Upper lobe of right lung (tissue), 1 donor: ENCODE measurements at places on chromosomes 11 and 22. TPM values are rescaled to one million over a fixed set of nuclear protein-coding genes. Genes with fewer than 3 reads are reported as not detected.

The TTLL12 gene
- total RNA-seq: 20.5 TPM

The TYR gene
- not detected for total RNA-seq

The PRG3 gene
- not detected for total RNA-seq

The OR5D14 gene
- total RNA-seq: not detected

The RTN3 gene
- 116 TPM for total RNA-seq

The WNT7B gene
- total RNA-seq: 5.4 TPM

The TUB gene
- 3.6 TPM for total RNA-seq

The KRTAP5-1 gene
- total RNA-seq: not detected

The C2CD2L gene
- total RNA-seq: 20.3 TPM

The ABCC8 gene
- 4.7 TPM for total RNA-seq

- no peak for DNase-seq
Observed at GRCh38 chr22:28951530-28951929, 68.2 kb downstream of the ZNRF3 start.

DNA sequence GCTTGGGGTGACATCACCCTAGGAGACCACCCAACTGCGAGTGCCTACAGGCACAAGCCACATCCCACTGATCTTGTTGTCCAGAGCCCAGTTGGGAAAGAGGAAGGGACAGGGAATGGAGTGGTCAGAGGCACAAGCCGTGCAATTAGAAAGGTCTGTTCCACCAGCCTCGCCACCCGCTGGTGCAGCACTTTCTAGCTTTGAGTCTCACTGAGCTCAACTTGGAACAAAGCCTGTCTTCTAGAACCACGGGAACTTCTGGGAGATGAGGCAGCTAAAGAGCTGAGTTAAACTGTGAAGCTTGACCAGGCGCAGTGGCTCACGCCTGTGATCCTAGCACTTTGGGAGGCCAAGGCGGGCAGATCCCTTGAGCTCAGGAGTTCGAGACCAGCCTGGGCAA is 29.3 kb downstream of the TPBGL start:
- DNase-seq: no peak

- no peak for DNase-seq
Observed at GRCh38 chr11:79201677-79202347, 239.0 kb downstream of the TENM4 start.

DNA sequence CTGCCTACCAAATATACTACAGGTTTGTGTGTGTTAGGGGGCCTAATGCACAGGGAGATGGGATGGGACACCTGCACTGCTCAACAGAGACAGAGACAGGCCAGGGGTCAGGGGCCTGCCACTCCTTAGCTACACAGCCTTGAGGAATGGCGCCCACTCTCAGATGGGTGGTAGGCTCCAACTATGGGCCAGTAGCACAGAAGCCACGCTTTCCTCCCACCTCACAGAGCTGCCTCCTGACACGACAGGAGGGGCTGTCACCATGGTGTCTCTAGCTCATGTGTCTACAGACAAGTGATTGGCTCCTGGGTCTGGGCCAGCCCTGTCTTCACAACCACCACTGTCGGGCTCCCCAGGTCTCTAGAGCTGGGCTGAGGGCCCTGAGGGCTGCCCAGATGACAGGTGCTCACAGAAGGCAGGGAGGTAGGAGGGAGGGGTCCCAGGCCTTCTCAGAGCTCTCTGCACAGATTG is 81.8 kb downstream of the DGCR2 start:
- peak; percentile 46 for DNase-seq

- DNase-seq: no peak
Observed at GRCh38 chr11:97638641-97639224, 1248.9 kb downstream of the JRKL start.

DNA sequence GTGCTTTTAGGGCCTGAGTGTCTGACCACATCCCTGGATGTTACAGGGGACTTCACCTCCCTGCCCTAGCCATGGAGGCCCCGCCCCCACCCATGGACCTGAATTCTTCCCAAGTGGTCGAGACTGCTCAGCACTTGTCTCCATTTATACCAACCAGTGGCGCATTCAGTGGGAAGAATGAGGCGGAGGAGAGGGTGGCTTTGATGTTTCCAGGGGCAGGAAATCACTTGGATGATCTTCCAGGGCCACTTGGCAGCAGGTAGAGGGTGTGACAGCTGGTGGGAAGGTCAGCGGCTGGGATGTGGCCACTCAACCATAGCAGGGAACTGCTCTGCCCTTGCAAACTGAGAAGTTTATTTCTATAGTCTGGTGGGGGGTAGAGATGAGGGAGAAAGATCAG is 155.1 kb upstream of the BLID start:
- DNase-seq: no peak

- DNase-seq: peak; percentile 76
Observed at GRCh38 chr11:9573775-9574621, 528 bp downstream of the WEE1 start.

GRCh38 chr11:72741849-72742512 is 10.2 kb downstream of the ARAP1 start:
- no peak for DNase-seq

- DNase-seq: no peak
Observed at GRCh38 chr11:79508461-79508860, 67.6 kb upstream of the TENM4 start.

- DNase-seq: no peak
Observed at GRCh38 chr22:38657045-38657909, 839 bp downstream of the CBY1 start.

- DNase-seq: no peak
Observed at GRCh38 chr22:39635719-39636118, 65.2 kb downstream of the CACNA1I start.

GRCh38 chr11:115201111-115201792 is 303.0 kb downstream of the CADM1 start:
- no peak for DNase-seq

DNA sequence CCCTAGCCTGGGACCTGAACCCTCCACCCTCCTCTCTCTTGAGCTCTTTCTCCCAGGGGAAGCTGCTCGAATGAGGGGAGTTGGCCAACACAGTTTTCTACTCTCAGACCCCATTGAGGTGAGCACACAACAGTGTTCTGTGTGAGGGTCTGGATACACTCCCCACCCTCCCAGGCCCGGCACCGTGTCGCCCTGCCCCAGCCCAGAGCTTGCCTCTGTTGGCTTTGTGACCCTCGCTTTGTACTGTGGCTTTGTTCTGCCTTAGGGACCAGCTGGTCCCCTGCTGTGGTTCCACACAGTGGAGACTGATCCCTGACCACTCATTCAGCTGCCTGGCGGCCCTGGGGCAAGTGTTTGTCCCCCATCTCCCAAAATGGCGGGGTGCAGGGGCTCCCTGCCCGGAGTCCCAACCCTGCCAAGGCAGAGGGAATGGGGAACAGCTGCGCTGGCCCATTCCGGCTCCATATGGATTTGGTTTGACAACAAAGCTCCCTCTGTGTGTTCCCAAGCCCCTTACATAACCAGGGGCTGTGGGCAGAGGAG is 8.3 kb downstream of the ST3GAL4 start:
- DNase-seq: peak; percentile 50

GRCh38 chr22:27133681-27134314 is 476.4 kb downstream of the MIAT start:
- no peak for DNase-seq

DNA sequence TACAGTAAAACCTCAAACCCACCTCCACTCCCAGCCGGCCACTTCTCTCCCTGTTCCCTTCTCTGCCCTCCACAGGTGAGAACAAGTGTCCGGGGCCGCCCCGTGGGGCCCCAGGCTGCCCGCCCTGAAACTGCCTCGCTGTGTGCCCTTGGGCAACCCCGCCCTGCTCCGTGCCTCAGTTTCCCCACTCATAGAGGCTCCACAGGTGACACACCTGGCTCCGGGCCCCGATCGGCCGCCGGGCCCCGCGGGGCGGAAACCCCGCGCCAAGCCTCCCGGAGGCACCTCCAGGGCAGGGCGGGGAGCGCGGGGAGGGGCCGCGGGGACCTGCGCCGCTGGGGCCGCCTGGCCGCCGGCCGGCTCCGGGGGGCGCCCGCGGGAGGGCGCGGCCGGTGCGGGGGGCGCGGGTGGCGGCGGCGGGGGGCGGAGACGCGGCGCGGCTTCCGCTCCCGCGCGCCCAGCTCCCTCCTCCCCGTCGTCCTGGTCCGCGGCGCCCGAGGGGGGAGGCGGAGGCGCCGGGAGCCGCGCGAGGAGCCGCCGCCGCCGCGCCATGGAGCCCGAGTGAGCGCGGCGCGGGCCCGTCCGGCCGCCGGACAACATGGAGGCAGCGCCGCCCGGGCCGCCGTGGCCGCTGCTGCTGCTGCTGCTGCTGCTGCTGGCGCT is at the start of gene LRP5:
TSS of gene LRP5 (plus strand) at position 475 of the 663 bp plus-strand sequence. CDS start at position 599, 124 bp downstream.
- DNase-seq: peak; percentile 71

- no peak for DNase-seq
Observed at GRCh38 chr22:28736301-28737155, 5.1 kb downstream of the CHEK2 start.

DNA sequence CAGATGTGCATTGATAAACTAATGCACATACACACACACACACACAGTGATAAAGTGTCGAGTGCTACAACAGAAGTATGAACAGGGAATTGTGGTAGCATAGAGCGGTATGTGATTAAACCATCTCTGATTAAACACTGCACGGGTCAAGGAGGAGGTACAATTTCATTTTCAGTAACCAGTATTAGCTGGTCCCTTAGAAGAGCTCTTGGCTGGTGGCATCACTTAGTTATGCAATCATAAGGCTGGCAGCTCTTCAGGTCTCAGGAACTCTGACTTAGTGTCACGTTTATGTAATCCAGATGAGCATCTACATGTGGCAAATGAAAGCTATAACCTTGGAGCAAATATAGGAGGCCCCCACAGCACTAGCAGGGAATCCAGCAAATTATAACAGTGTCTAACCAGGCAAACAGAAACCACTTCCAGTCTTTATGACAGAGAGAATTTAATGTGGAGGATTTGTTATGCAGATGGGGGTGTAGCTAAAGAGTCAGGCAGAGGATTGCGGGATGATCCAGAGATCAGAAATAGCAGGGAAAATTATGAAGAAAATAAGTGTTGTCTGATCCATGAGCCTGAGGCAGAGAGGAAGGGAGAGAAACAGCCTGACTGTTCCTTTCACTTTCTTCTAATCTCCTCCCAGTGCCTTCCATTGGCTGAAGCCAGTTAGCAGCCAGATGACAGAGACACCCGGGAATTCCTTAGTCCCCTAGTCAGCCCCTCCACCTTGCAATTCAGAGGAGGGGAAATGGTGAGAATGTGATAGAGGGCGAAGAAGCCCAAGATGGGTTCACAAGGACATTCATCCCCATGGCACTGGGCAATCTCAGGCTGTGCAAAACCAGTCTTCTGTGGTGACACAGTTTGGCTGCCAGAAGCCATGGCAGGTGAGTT is 533.1 kb upstream of the TENM4 start:
- no peak for DNase-seq

DNA sequence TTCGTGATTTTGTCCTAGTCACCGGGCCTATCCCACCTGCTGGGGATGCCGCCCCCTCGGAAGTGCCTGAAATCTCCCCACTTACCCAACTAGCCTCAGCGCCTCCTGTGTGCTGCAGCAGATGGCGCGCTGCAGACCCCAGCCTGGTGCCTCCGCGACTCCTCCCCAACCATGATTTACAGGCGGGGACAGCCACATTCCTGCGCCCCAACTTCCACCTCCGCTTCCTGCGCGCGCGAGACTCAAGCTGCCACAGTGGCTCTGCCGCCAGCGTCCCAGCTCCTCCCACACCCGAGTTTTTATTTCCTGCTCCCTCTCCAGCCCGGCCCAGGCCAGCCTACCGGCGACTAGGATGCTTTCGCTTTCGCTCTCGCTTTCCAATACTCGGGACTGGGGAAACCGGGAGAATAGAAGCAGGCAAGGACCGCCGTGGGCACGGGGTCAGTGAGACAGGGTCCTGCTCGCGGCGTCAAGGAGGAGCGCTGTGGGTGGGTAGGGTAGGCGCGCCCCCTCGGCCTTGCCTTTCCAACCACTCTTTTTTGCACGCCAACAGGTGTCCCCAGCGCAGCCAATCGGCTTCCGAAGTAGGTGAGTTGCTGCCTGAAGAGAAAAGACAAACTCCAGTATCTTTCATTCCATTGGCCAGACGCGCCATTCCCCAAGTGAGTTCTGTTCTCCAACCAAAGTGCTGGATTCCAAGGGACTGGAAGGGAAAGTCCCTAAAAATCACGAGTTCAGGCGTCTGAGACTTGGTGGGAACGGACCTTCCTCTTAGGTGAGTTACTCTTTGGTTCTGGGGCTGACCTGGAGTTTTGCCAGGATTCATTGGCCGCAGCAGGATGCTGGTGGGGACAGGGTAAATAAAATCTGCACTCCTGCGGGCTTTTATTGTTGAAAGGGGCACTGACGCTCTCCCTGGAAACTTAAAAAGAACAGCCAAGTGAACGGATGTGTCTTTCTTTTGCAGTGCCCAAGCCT is at the start of gene FAM111A:
TSS of gene FAM111A (plus strand) at position 327 of the 978 bp plus-strand sequence. CDS start 6,017 bp downstream, outside the sequence.
- DNase-seq: peak; percentile 96

DNA sequence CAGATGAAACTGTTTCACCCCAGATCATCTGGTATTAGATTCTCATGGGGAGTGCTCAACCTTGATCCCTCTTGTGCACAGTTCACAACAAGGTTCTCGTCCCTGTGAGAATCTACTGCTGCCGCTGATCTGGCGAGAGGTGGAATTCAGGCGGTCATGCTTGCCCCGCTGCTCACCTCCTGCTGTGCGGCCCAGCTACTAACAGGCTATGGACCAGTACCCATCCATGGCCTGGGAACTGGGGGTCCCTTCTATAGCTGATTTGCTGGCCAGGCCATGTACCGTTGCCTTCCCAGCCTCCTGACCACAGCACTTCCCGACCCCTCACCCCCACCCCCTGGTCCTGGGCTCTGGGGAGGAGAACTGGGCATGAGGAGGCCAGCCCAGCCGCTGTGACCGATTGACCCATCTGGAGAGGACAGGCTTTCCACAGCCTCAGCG is 2.6 kb downstream of the PHLDA2 start:
- peak; percentile 51 for DNase-seq

DNA sequence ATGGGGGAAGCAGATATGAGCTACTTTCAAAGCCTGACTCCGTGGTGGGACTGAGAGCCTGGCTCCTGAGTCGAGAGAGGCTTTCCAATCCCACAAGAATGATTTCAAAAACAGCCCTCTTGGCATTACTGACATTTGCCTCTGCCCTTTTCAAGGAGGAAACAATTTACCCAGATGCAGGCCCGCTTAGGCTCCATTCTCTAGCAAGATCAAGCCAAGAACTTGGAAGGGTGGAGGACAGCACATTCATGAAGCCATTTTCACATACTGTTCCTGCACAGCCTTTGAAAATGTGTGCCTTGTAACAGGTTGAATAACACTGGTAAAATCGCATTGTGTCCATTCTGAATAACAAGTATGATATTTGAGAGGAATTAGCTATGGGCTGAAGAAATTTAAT is 58.2 kb upstream of the EED start:
- no peak for DNase-seq

DNA sequence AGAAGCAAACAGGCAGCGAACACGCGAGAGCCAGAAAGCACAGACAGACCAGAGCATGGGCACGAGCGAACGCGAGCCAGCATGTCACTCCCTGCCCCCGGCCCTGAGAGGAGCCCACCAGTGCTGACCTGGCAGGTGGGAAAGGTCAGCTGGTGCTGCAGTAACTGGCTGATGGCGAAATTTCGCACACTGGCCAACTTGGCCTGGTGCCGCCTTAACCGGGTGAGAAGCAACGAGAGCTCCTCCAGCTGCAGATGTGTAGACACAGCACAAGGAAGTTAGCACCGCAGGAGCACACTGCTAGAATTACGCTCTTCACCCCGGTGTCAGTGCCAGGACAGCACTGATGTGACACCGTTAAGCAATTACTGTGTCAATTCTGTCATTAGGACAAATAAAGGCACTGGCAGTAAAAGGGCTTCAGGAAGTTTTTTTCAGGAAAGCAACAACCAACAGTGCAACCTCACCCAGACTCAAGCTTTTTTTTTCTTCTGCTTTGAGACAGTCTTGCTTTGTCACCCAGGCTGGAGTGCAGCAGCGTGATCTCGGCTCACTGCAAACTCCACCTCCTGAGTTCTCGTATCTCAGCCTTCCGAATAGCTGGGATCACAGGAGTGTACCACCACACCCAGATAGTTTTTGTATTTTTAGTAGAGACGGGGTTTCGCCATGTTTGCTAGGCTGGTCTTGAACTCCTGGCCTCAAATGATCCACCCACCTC is 76.8 kb downstream of the C11orf58 start:
- DNase-seq: peak; percentile 86
